Dorsolateral prefrontal cortex (tissue), 122 donors: ENCODE measurements at places on chromosomes 2 and 18. TPM values are rescaled to one million over a fixed set of nuclear protein-coding genes. Genes with fewer than 3 reads are reported as not detected.

Gene MALL
- 2.5 TPM for total RNA-seq

Gene ALPP
- total RNA-seq, result not detected

Gene AQP12B
- not detected for total RNA-seq

Gene ANTXR1
- 46.3 TPM for total RNA-seq

Gene DSEL
- 14.3 TPM for total RNA-seq

Gene PIEZO2
- 12.5 TPM for total RNA-seq

Gene NR4A2
- total RNA-seq, result 11.4 TPM

Gene FRZB
- 7.4 TPM for total RNA-seq

Gene SERPINB10
- total RNA-seq, result not detected

Gene GCG
- not detected for total RNA-seq

Gene MYO1B
- total RNA-seq, result 22.6 TPM

Gene OTOS
- total RNA-seq, result 9.2 TPM

Gene COL6A3
- 2.4 TPM for total RNA-seq

Gene RAPGEF4
- 279 TPM for total RNA-seq

Gene NT5C1B
- total RNA-seq, result not detected

Gene ZAP70
- total RNA-seq, result 3.2 TPM

Gene ITGB6
- total RNA-seq, result not detected

Gene ARL4C
- 33.6 TPM for total RNA-seq

Gene GKN2
- not detected for total RNA-seq

Gene ANKRD30BL
- total RNA-seq, result 12.1 TPM

Gene FABP1
- 0.72 TPM for total RNA-seq

Gene G6PC2
- not detected for total RNA-seq
